ENCODE measurements at places on chromosomes 7 and 10.
A peak's percentile ranks its signal among the peaks of the same experiment; 100 is the strongest.

DNA sequence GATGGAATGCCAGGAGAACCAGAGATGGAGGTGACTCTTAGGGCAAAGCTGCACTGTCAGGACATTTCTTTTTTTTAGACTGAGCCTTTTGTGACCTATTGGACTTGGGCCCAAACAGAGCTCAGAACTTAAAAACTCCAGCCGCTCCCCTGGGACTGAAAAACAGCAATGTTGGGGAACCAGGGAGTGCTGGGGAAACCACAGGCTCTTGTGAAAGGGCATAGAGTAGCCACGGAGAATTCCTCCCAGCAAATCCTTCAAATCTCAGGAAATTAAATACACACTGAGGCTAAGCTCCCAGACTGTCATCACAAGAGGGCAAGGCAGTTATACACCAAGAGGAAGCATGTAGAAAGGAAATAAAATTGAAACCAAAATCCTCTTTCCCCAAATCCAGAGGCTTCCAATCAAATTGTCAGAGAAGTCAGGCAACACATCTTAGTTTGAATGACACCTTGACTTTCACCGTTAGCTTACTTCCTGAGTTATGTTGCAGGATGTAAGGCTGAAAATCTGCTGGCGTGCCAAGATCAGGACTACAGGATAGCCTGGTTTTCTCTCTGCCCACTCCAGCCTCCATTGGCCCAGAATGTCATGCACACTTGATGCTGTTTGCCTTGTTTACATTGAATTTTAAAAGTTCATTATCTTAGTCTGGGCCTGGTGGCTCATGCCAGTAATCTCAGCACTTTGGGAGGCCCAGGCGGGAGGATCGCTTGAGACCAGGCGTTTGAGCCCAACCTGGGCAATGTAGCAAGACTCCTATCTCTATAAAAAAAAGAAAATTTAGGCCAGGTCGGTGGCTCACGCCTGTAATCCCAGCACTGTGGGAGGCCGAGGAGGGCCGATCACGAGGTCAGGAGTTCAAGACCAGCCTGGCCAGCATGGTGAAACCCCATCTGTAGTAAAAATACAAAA, 2.6 kb upstream of the RFC2 start:
- DNase-seq: no peak

- DNase-seq: no peak
Measured at GRCh38 chr7:158486919-158487318, 100.7 kb downstream of the PTPRN2 start.

- no peak for DNase-seq
Measured at GRCh38 chr7:18689551-18689950, 194.0 kb downstream of the HDAC9 start.

DNA sequence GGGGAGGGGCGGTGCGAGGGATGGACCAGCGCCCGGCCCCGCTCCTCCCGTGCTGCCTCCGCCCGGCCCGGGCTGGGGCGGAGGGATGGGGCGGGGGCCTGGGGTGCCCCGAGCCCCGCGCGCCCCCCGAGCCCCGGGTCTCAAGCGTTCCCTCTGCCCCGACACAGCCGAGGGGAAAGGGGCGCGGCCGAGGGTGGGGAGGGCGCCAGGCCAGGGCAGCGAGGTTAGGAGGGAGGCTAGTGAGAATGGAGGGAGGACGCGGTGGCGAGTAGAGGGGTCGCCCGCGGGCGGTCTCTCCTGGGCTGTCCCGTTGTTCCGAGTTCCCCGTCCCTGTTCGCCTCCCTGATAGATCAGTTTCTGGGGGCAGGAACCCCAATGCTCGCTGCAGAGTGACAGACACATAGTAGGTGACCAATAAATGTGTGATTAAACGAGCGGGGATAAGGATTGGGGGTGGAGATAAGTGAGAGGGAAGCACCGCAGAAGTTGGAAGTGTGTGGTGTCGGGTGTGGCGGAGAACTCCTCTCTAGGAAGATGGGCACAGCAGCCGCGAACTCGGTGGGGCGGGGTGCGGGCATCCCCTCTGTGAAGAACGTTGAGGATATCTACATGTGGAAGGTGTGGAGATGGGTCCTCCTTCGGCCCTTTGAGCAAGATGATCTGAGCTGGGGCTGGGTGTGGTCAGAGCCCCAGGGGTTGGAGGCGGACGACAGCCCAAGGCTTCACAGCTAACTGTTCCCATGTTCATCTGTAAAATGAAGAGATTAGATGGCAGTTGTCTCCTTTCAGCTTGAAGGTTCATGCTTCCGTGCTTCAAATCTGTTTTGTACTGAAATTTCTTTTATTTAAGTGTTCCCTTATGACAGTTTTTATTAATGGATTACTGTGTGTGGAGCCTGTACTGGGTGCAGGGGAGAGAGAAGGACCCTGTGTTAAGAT, 580 bp downstream of the ZNF775 start:
- DNase-seq: no peak

DNA sequence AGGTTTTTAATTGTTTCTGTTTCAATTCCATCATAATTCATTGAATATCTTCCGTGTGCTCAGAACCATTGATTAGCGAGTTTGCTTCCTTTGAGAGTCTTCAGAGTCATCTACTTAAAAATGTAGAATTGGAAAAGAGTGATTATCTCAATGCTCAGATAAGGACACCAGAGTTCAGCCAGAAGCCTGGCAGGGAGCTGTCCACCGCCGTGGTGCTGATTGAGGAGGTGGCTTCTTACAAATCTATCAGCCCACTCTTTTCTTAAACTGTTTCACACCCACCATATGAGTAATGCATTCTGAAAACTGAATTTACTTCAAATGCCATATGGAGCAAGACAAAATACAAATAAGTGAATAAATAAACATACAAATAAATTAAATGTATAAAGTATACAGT, 79.3 kb downstream of the INSYN2A start:
- DNase-seq: peak; percentile 10

DNA sequence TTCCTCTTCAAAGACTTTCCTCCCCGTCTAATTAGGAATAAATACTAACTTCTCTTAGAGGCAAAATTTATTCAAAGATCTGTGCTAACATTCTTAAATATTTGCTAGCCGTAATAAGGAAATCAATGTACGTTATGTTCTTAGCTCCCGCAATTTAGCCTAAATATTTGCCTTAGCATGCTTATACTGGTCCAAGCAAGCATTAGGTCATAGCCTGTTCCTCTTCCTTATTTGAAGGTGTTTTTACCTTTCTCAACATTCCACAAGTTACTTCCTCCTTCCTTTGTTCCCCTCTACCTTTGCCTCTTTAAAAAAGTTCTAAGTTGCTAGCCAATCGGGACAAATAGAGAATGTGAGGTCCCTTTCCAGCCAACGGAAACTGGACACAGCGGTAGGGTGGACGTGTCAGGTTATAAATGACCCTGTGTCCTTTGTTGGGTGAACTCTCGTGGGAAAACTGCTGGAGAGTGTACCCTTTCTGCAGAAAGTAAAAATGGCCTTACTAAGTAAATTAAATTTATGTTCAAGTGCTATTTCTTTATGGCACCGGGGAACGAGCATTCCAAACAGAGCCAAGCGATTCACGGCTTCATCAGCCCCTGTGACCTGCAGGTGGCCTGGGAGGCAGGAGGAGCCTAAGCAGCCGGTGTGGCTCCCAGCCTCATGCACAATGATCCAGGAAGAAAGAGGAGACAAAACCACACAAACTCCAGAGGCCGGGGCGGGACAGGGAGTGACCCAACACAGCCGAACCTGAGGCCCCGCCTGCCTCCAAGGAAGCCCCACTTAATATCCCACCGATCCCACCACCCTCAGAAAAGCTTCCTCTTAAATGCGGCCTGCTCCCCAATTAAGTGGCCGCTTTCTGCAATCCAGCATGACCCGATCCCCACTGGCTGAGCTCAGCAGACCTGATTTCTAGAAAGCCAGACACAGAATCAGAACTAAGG, 67.0 kb downstream of the ZRANB1 start:
- DNase-seq: no peak

DNA sequence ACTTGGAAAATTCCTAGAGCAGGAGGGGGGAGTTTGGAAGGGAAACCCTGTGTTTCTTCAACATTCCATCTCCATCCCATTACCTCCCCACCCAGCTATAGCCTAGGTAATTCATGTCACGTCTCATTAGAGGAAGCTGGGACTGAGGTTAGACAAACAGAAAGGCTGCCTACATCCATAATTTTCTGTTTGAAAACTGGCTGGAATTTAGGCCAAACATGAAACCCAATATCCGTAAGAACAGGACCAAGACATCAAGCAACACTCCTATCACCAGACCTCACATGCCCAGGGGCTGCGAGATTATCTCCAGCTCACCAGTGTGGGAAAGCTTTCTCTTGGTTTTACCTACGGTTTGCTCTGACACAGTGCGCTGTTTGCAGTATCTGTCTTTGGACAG, 316.3 kb downstream of the FRMD4A start:
- no peak for DNase-seq

DNA sequence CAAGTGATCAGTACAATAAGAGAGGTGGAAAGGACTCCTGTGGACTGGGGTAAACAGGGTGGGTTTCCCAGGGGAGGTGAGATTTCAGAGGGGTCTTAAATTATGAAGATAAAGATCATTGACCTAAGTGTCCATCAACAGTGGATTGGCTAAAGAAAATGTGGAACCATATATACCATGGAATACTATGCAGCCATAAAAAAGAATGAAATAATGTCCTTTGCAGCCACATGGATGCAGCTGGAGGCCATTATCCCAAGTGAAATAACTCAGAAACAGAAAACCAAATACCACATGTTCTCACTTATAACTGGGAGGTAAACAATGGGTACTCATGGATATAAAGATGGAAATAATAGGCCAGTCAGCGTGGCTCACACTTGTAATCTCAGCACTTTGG, 28.9 kb upstream of the CUX1 start:
- DNase-seq: no peak

DNA sequence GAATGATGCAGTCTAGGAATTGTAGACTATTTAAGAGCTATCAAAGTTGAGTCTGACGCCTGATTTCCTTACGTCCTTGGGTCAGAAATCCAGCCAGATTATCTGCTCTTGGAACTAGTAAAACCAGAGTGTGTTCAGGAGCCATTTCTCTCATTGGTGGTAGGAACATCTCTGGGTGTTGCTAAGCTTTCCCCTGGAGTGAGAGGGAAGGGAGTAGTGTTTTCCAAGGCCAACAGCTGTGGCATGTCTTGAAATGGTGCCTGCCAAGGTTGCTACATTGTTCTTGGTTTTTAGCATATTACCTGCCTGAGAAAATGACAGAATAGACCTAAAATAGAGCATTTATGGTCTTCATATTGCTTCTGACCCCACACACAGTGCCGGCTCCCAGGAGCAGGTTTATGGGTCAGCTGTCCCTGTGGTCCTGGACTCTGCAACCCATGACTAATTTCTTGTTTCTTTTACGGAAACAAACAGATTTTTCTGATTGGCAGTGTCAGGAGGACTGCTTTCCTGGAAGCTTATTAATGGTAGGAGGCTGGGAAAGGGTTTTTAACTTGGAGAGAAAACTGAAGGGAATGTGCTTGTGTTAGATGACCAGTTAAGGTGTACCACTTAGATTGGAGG, 17.5 kb downstream of the GBF1 start:
- no peak for DNase-seq

- no peak for DNase-seq
Measured at GRCh38 chr7:135512135-135512887, 2.4 kb upstream of the CNOT4 start.

GRCh38 chr10:19310066-19310465, 261.5 kb downstream of the MALRD1 start:
- DNase-seq: no peak

GRCh38 chr7:132276976-132277725, 299.1 kb downstream of the PLXNA4 start:
- no peak for DNase-seq

DNA sequence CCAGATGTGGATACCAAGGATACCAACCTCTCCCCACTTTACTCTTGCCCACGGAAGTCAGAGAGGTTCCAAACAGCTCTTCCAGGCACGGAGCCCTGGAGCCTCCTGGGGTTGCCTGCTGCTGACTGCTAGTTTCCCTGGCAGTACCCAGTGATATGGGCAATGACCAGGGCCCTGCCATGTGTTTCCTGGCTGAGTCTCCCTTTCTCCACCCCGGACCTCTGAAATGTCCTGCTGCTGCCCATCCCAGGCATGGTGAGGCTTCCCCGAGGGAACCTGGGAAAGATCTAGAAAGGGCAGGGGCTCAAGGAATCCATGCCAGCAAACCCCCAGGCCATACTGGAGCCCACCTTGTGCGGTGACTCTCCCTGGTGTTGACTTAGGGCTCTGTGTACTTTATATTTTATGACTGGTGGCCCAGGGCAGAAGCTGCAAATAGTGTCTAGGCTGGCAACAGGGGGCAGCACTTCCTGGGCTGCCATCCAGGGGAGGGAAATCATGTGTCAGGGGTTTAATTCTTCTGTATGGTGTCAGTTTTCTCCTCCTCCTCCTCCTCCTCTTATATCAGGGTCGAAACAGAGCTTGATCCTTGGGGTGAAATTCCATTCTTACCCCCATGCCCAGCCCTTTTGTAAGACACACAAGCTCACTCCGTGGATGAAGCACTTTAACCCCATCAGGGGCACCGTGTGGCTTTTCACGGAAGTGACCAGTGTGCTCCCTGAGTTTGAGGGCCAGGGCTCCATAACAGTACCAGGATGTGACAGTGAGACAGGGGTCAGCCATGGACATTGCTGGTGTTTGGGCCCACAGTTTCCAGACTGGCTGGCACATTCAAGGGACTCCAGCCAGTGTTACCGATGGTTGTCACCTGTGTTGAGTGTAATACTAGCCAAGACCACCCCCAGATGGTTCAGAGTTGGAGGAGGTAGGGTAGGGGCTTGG, 62.4 kb upstream of the GDF10 start:
- DNase-seq: no peak

DNA sequence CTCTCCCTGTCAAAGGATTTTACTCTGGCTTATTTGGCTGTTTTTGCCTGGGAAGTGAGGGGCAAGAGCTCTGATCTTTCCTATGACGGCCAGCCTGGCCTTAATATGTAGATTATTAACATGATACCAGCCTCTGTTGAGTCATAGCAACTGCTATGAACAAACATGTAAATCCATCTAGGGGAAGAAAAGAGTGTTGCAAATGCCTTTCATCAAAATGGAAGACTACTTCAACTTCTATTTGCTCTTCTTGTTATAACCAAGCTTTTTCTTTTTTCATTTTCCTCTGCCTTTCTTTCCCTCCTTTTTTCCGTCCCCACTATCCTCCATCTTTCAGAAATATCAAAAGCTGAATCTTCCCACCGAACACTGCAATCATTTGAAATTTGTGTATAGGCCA, 46.6 kb downstream of the BTRC start:
- no peak for DNase-seq

- DNase-seq: no peak
Measured at GRCh38 chr7:35032166-35032565, 5.1 kb downstream of the DPY19L1 start.

DNA sequence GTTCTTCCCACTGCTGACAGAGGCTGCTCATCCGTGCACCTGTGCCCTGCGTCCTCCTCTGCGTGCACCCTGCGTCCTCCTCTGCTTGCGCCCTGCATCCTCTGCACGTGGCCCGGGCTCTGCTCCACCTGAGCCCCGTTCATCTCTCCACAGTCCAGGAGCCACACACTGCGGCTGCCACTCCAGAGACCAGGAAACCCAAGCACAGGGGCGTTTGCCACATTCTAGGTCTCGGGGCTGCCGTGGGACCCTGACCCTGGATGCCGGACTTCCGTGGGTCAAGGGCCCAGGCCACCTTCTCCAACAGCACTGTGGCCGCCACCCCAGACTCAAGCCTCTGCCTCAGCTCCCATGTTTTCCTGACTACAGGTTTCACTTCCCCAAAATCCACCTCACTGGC, 460.4 kb downstream of the PTPRN2 start:
- no peak for DNase-seq

- no peak for DNase-seq
Measured at GRCh38 chr7:55502124-55502857, 70.0 kb downstream of the VOPP1 start.

- DNase-seq: peak; percentile 69
Measured at GRCh38 chr7:101126651-101127459, at the start of gene SERPINE1. Gene SERPINE1, plus strand, starts transcription at chr7:101127104. Its CDS starts 1,290 bp downstream, at chr7:101128394.

Data from NK-92 treated with Interleukin-12 subunit alpha and Interleukin-12 subunit beta, amount 100 ng/mL, for 24 hours (cell line).